ENCODE measurements at places on chromosomes 5 and 9.
A peak's percentile ranks its signal among the peaks of the same experiment; 100 is the strongest.

DNA sequence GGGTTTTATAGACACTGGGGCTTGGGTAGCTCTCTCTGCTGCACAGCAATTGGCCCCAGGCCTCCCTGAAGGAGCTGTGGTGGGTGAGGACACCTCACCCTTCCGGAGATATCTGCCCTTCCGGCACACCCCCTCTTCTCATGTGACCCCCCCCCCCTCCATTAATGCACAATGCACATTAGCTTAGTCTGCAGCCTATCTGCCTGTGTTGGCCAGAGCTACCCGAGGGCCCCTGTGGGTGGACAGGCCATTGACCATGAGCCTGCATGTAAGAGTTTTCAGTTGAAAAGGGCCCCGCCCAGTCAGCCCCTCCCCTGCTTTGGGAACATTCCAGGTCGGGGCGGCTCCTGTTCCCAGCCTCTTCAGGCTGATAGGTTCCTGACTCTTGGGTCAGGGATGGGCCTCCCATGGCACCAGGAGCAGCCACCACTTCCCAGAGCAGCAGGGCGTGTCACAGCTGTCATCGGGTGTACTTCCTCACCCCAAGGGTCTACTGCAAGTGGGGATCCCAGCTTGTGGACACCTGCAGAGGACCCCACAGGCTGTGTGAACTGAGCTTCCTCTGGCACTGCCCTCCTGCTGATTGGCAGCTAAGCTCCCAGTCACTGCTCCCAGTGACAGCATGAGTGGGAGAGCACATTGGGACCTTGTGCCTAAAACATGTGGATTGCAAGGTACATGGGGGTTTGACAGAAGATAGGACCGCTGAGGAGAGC, 17.8 kb downstream of the PHF2 start:
- no peak for DNase-seq

- DNase-seq = no peak
These were observed 1.3 kb downstream of the CDX1 start for GRCh38 chr5:150167908-150168307.

GRCh38 chr9:94993160-94993820, 266.8 kb downstream of the AOPEP start:
- DNase-seq = no peak

DNA sequence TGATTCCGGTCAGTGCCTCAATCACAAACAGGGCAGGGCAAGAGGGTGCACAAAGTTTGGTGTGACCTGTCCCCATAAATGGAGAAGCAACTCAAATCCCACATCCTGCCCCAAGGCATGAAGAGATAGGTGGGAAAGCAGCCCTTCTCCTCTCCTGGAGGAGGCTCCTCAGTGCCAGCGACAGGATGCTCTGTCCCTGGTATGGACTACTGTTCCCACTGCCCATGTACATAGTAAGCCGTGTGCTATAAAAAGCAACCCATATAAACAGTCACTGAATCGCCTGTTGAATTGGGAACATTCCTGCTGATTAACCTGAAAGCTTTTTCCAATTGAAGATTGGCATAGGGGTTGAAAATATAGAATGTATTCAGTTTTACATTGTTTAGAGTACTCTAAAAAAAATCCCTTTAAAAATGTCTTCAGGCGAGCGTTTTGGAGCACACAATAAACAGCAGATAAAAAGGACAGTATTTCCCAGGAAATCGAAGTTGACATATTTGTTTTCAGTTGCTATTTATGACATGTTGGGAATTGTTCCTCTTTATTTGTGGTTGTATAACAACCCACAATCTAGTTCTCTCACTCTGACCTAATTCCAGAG, 513.9 kb downstream of the DIRAS2 start:
- no peak for DNase-seq

- no peak for DNase-seq
These were observed 180.2 kb downstream of the RASEF start for GRCh38 chr9:82882748-82883147.

DNA sequence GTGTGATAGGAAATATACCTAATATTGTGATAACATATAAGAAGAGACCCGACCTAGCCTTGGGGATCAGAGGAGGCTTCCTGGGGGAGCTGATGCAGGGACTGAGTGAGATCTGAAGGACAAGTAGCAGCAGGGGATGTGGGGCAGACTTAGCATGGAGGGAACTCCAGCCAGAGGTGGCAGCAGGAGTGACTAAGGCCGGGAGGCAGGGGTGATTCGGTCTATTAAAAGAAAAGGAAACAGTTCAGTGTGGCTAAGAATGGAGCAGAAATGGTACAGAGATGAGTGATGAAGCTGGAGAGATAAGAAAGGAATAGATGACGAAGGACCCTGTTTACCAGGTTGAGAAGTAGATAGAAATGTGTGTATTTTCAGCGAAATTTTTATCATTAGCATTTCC, 408.8 kb downstream of the ENC1 start:
- DNase-seq = no peak

DNA sequence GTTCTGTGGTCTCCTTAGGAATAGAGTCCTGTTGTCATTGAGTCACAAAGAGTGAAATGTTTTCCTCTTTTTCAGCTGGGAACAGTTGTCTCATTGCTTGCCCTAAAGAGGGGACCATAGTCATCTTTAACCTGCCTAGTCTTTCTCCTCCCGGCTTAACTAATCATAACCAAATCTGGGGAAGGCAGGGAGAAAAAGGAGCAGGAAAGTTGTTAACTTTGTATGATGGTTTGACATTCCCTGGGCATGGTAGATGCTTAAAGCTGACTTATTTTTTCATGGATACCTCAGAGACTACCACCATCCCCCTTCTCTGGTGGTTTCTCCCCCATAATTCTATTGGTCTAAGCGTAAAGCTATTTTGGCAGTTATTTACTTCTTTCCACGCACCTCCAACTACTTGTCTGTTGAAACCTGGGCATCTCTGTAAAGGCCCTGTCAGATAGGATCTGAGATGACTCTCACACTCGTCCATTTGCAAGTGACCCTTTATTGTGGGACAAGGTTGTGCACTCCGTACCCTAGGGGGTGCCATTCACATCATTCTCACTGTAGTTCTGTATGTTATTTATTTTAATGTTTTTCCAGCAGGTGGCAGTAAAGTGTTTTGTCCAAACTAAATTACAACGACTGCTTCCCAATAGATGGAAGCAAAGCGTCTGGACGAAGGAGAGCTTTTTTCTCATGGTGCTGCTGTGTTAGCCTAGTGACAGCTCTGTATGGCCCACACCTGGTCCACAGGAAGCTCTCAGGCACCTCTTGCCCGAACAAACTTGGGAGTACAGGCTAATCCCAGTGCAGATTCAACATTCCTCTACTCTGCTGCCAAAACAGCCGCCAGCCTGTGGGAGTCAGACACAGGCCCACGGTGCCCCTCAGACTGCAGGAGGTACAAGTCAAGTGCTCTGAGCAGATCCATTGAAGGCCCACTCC, 3.0 kb upstream of the FAM13B start:
- peak; percentile 39 for DNase-seq

DNA sequence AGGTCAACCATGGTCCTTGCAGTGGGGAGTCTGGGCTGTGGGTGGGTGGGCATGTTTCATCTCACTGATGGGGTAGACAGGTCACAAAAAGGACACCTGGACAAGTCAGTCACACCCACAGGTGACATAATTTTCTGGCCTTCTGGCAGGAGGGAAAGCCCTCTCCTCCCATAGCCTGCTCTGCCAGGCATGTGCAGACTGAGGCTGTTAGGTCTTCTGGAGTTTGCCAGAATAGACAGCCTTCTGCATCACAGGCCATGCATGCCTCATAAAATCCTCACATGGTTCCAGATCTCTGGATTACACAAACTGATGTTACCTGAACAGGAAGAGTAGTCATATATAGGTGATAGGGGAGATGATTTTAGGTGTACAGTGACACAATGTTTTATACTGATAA, 49.1 kb downstream of the ARHGAP26 start:
- no peak for DNase-seq

DNA sequence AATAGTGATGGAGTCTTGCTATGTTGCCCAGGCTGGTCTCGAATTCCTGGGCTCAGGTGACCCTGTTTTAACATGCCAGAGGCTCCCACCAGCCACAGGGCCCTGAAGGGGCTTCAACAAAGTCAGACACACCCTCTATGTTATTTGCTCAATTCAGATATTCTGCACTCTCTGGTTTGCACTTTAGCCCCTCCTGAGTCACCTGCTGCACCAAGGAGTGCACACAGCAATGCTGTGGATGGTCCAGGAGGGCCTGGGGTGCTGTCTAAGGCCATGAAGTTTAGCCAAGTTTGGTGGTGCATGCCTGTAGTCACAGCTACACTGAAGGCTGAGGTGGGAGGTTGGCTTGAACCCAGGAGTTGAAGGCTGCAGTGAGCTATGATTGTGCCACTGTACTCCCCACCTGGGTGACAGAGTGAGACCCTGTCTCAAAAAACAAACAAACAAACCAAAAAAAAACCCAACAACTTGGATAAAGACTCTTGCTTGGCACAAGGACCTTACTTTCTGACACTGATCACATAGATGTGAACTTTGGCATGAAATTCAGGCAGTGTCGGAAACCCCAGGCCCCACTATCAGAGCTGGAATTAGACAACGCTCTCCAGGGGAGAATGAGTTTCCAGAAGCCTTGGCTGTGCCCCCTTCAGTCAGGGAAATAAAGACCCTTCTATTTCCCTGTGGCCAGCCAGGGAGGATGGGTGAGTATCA, 39.7 kb upstream of the CDKN2AIPNL start:
- no peak for DNase-seq

- no peak for DNase-seq
These were observed 142.9 kb downstream of the DMAC1 start for GRCh38 chr9:7656636-7657035.

GRCh38 chr5:174790906-174791305, 66.5 kb downstream of the MSX2 start:
- DNase-seq = no peak

DNA sequence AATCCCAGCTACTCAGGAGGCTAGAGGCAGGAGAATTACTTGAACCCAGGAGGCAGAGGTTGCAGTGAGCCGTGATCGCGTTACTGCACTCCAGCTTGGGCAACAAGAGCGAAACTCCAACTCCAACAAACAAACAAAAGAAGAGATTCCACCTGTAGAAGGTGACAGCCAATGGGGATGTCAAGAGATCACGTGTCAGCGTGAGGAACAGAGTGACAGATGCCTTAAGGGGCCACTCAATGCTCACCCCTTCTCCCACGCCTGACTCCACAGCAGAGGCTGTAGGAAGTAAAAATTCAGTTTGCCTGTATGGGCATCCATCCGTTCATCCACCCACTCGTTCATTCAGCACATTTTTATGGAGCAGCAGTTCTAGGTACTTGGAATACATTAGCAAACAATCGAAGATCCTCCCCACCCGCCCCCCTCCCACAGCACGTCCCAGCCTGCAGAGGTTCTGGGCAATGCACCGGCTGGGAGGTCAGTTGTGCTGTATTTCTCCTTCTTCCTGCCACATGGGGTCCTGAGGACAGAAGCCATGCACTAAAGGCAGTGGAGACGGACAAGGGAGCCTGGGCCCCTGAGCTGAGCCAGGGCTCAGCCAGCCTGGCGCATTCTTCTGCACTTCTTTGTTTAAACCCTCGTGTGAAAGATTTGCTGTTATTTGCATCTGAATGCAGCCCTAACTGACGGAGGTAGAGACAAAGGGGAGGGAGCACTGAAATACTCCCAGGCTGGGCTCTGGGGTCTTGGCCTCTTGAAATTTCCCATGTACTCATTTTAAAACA, 11.3 kb upstream of the RNF130 start:
- no peak for DNase-seq

DNA sequence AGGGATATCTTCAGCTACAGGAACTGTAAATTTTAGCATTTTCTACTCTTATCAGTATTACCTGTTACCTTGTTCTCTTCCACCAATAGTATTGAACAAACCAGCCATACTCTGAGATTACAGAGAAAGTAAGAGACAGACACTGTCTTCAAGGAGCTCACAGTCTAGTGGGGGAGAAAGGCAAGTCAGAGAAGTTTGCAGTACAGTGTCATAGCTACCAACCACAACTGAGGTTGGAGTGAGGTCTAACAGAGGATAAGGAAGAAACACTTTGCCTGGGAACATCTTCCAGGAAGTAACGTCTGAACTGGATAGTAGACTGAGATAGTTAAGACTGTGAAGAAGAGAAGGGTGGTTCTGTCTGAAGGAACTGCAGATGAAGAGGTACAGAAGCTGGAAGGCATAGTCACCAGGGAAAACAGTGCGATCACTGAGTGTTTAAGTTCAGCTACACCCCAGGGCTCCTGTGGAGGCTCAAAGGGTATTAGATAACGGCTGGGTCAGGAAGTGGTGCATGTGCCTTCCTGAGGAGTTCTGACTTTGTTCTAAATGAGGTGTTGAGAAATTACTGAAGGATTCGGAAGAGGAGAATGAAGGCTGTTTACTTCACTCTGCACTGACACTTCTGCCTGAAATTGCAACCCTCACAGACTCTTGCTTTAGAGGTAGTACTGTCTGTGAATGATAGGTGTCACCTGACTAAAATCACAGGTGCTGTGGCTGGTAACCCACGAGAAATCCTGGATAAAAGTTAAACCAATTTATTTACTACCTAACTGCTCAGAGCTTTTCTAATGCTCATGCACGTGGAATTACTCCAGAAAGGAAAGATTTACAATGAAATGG, 841.6 kb downstream of the MAT2B start:
- DNase-seq = no peak

DNA sequence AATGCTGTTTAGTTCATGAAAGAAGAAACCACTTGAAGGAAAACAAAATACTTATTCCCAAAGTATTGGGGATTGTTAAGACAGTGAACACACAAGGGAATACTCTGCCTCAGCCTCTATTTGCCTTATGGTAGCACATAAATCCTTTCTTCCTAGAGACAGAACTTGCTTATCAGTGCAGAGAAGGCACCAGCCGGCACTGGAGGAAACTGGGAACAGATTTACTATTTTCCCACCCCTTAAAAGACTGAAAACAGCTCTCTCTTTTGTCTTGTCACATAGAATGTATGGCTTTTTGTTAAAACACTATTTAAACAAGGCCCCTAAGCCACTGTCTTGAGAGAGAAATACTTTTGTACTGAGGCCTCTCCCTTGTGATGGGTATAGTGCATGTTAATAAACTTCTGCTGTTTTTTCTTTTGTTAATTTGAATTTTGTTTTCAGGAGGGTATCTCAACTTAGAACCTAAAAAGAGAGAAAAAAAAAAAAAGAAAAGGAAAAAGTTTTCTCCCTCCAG, 40.7 kb upstream of the EDIL3 start:
- no peak for DNase-seq

DNA sequence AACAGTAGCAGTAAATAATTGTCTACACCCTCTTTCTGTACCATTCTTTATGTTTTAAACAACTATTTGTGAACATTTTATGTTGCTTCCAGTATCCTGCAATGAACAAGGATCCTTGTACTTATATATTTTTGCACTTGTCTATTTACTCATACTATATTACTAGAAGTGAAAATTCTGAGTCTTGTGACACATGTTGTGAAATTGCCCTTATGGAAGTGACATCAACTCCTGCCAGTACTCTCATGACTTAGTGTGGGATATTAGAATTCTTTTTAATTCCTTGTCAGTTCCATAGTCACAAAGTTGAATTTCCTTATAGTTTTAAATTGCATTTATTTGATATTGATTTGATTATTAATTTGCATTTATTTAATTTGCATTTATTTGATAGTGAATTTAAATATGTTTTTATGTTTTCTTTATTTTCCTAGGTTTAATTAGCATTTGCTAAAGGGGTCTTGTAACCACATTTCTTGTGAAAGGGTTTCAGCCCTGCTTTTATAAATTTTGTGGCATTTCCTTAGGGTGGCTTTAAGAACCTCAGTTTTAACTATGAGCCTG, 27.7 kb downstream of the PARP8 start:
- no peak for DNase-seq

All from T-helper 9 cell (primary cell).